Large intestine (tissue), 12 donors: ENCODE measurements at places on chromosomes 2 and 18.

GRCh38 chr2:9299161-9300100 is 92.8 kb downstream of the ASAP2 start:
- DNase-seq = no peak

DNA sequence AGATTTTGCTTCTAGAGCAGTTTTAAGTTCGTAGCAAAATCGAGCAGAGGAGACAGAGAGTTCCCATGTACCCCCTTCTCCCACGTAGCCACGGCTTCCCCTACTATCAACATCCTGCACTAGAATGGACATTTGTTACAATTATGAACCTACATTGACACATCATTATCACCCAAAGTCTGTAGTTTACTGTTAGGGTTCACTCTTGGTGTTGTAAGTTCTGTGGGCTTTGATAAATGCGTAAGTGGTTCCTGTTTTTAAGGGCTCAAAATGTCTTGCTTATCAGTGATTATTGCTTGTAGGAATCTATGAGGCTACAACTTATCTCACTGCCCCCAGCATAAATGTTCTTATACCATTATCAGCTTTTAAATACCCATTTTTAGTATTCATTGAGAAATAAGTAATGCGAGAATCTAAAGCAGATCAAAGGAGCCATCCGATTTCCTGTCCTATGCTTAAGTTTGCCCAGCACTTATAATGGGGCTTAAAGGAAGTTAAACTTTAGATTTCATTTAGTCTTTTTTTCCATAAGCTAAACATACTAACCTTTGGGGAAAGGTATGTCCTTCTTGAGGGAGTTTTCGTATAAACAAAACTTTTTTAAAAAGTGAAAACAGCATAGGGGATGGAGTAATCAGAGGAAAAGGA is 118.7 kb downstream of the HAUS1 start:
- DNase-seq = no peak

DNA sequence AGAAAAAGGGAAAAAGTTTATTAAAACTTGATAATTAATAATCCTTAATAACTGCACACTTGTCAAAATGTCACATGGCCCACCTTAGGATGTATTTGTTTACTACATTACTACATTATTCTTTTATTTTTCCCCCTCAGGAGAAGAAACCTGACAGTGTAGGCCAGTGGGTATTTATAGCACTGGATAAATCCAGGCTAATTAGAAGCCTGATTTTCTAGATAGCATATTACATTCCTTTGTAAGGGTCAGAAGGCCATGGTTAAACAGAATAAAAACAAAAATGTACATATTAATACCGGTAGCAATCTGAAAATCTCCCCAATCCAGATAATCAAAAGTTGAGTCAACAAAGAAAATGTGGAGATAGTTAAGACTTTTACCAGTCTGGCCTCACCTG is 21.5 kb upstream of the KIDINS220 start:
- DNase-seq = no peak

DNA sequence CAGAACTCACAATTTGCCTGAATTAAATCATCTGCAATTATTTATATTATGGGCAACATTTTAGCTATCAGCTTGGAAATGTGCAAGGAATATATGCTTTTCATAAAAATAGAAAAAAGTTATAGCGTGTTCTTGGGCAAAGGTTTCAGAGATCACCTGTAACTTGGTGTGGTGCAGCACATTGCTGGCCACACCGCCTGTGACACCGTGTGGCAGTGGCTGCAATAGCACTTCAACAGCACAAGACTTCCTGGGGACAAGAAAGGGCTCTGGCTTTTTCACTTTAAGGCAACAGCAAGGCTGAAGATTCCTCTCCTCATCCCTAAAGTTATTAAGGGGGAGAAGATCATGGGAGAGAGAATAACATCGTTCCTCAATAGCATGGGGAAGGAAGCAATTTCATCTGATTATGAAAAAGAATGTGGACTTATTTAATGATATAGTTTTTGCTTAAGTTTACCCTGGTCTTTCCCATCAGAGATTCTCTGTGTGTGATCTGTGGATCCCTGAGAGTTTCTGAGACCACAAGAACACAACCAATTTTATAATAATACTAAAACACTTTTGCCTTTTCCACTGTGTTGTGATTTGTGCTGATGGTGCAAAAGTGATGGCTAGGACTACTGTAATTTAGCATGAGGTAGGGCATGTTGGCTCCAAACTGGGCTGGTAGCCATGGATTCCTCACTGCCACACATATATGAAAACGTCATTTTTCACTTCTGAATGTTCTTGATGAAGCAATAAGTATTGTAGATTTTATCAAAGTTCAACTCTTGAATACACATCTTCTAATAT is 15.0 kb upstream of the SERPINB3 start:
- DNase-seq = peak; percentile 21

DNA sequence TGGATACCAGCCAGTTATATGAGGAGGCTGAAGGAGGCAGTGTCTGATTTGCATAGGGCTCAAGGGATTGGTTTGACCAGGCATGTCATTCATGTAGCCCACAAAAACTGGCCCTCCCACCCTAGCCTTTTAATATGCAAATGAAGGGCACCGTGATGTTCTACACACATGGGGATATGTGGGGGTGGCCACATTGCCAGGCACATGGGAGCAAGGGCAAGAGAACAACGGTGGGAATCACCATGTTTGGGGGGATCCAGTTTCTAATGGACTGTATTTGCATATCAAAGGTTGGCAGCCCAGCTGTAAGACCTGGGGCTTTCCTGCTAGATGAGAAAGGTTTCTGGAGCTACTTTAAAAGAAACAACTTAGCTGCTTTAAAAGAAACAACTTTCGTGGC is 65.1 kb upstream of the SLC25A52 start:
- DNase-seq = no peak

DNA sequence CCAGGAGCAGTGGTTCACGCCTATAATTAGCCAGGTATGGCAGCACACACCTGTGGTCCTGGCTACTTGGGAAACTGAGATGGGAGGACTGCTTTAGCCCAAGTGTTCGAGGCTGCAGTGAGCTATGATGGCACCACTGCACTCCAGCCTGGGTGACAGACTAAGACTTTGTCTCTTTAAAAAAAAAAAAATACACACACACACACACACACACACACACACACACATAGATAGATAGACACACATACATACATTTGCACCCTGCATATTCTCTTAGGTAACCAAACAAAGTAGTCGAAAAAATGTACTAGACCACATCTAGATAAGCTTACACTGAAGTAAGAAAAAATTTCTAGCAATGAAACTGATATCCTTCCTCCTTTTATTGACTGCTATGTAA is 86.8 kb downstream of the OLA1 start:
- no peak for DNase-seq

GRCh38 chr2:197086500-197086899 is 160.0 kb upstream of the PGAP1 start:
- DNase-seq = no peak

DNA sequence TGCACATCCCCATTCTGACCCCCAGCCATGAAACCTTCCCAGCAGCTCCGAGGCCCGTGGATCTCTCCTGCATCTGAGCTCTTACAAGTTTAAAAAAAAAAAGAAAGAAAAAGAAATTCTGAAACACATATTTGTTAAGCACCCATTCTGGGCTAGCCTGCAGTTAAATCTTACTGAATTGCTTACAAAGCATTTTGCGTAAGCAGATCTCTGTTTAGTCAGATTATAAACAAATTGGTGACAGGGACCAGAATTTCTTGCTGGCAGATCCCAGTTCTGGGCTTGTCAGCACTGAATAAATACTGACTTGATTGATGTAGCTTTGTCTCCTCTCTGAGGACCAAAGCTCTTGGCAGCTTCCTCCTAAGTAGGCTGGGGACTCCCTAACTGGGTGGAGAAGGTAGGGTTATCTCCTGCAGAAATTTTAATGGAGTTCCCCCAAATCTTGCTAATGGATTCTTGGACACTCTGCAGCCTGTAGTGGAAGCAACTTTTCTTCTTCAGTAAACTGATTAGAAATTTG is 160.9 kb downstream of the MIB1 start:
- DNase-seq = no peak

GRCh38 chr2:179226203-179226960 is 38.2 kb downstream of the SESTD1 start:
- no peak for DNase-seq

- no peak for DNase-seq
Observed at GRCh38 chr18:61503688-61504087, 170.5 kb downstream of the CDH20 start.

GRCh38 chr2:205682239-205682970 is at the start of gene NRP2:
NRP2 (plus strand) TSS chr2:205682501; CDS start chr2:205683291, 790 bp downstream.
- DNase-seq = peak; percentile 64

GRCh38 chr2:16152071-16152927 is 211.9 kb downstream of the MYCN start:
- no peak for DNase-seq

GRCh38 chr2:26757873-26758789 is 6.0 kb upstream of the SLC35F6 start:
- DNase-seq = peak; percentile 48

GRCh38 chr2:25421820-25422411 is 80.2 kb upstream of the DNMT3A start:
- peak; percentile 26 for DNase-seq

GRCh38 chr2:204846471-204846870 is 301.2 kb downstream of the PARD3B start:
- no peak for DNase-seq

GRCh38 chr2:151922845-151923666 is 94.8 kb upstream of the ARL5A start:
- peak; percentile 80 for DNase-seq

DNA sequence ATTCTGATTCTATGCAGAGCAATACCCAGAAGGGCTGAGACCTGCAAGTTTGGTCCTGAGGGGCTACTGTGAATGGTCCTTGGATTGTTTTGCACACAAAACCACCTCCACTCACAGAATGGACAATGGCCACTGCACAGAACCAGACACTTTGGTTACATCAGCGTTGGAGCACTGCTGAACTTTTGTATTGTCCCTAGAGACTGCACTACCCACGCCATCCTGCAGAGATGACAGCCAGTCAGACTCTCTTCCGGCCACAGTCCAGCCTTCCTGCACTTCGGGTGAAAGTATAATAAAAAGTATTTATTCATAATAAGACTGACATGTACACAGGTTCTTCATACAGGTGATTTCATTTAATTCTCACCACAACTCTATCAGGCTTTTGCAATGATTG is 35.7 kb downstream of the CELF4 start:
- no peak for DNase-seq

DNA sequence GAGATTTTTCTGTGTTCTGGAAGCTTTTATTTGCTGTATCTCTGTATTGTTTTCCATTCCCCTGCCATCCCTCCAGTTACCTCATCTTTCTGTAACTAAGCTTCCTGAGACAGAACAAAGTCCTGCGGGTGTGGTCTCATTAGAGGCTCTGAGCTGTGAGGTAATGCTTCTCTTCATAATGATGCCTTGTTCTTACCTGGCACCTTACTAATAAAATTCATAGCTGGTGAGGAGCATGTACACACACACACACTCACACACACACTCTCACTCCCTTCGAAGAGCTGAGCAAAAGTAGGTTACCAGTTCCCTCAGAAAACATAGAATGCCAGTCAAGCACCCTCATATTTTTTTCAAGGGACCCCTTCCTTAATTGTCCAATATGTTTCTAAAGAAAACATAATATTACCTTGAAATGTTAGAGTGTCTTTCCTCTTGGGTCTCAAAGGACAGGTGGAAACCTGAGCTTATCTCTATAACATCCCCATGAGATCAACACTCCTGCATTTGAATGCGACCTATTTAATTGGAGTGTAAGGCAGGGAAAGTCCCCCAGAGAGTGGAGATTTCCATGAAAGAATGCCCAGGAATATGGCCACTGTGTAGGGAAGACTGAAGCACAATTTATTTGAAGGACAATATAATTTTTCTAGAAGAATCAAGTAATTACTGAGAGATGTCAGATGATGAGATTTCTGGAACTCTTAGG is 161.6 kb upstream of the NCK2 start:
- DNase-seq = peak; percentile 97

- DNase-seq = no peak
Observed at GRCh38 chr2:220789961-220790360, 782.1 kb downstream of the EPHA4 start.

DNA sequence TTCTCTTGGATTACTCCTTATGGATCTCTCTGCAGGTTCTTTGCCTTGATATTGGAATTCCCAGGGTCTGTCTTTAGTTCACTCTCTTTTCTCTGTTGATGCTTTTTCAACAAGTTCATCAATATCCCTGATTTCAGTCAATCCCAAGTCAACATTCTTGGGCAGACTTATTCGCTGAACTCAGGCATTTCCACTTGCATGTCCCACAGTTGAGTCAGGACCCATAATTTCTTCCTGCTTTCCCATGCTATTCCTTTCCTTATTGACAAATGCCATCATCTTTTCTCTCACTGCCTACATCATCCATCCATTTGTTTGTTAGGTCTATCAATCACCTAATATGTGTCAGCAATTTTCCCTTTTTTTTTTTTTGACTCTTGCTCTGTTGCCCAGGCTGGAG is 11.6 kb downstream of the GPD2 start:
- no peak for DNase-seq

DNA sequence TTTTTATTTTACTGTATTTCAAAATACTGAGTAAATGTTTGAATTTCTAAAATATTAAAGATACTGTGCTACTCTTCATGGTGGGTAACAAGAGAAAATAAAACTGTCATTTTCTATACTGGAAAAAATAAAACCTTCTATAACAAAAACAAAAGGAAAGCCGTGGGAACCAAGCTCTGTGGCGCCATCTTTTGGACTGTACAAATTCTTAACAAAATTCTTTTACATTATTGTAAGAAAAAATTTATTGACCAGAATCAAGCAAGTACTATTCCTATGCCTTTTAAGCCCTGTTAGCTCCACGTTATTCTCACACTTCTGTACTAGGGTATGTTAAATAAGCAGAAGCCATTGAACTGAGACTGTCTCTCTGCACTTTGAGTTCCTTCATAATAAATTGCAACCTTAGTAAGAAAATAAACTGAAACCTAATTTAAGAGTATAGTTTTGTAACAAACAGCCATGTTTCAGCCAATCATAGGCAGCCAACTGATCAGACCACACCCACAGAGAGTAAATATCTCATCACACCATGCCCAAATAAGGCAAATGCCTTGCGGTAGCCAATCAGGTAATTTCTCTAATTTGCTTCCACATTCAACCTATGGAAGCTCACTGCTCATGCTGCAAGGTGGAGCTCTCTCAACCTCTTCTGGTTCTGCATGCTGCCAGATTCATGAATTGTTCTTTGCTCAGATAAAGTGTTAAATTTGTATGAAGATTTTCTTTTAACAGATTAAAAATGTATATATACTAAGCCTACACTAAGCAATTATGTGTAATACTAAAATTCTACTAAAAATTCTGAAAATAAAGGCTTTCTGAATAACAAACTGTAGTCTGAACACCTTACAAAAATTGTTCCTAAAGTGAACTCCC is 42.2 kb downstream of the HIBCH start:
- peak; percentile 8 for DNase-seq

DNA sequence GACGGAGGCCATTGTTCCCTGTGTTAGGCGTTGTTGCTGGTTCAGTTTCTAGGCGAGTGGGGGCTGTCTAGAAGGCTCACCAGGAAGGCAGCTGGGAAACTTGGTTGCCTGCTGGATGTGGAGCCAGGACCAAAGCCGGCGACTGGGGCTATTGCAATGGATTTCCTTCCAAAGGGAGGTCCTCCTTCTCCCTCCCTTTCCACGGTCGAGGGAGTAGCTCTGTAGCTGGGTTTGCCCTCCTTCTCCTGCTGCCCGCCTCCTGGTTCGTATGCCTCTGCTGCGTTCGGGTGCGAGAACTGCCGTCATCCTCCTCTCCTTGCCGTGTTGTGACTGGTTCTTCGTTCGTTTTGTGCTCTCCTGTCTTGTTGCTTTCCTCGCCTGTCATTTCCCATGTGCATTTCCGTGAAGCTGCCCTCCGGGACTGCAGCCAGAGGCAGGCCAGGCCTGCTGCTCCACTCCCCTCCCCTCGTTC is 203.4 kb downstream of the NEDD4L start:
- DNase-seq = no peak

- DNase-seq = no peak
Observed at GRCh38 chr2:17476064-17476463, 42.2 kb downstream of the RAD51AP2 start.
